ENCODE measurements at places on chromosomes 5 and 9.

DNA sequence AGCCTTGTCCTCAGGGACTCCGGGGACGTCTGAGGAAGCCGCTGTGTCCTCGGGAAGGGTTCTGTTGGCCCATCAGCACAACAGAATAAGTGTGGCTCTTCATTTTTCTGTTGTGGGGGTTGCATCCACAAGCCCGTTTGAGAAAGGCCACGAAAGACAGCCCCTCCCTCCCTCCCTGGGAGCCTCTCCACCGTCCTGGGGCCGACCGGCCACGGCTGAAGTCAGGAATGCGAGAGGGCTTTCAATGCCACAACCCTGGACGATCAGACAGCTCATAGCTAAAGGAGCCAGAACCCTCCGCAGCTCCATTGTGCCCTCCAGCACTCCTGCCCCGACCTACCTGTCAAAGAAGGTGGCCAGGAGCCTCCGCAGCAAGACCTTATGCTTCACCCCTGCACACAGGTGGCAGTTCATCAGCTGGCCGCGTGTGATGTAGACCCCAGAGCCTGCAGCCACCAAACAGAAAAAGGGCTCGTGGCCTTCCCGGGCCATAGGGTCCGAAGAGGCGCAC lies 52.4 kb upstream of the UBAC1 start:
- no peak for DNase-seq

DNA sequence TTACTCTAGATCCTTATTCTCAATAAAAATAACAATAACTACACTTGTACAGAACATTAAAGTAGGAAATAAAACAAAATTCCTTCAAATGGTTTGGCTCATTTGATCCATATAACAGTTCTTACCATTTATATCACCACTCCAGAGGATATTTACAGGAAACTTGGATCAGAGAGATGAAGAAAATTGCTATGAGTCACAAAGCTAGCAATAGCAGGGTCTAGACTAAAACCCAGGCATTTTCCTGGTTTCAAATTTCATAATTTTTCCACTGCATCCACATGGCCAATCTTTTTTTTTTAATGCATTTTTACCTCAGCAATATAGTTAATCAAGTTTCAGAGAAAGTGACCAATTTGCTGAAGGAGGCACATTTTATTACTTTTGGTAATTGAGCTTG lies 299.2 kb downstream of the ELAVL2 start:
- no peak for DNase-seq

DNA sequence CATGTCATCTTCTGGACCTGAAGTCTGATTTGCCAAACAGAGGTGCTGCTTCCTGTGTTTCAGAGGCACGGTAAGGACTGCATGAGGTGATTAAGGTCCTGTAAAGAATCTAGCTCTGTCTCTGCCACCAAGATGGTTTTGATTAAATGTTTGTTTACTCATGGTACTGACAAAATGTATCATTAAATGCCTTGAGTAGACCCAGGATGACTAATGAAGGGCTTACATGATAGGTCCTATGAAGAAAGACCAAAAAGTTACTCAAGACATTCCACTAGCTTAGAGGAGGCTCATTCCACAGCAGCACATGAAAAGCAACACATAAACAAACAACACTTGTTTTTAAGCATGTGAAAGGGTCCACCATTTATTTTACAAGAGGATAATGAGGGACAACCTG lies 100.9 kb downstream of the BOD1 start:
- no peak for DNase-seq

GRCh38 chr9:79193001-79193400 lies 378.8 kb upstream of the TLE4 start:
- DNase-seq = no peak

DNA sequence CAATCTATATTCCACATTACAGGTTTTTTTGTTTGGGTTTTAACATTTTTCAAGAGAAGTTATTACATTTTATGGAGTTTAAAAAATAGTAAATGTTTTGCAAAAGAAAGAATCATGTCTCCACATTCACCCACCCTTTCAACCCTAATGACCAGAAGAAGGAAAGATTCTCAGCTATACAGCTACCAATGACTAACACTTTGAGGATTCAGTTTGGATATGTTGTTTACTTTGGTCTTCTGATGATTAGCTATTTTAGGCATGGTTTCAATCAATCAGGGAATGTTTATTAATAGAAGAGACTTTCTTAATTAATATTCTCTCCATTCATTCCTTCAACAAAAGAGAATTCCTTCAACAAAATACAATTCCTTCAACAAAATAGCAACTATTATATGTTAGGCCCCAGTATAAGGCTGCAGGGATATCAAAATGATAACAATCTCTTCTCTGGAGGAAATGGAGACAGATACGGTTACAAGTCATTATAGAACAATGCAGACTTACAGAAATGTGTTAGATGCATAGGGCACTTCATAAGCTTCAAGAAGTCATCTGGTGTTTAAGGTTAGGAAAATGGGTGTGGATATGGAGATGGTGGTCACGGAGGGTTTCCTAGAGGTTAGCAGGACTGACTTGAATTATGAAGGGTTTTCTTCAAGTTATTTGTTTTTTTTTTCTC lies 9.3 kb upstream of the NR3C1 start:
- DNase-seq = no peak

GRCh38 chr9:95171001-95171400 lies 146.5 kb downstream of the FANCC start:
- no peak for DNase-seq

GRCh38 chr5:6780802-6781391 lies 67.7 kb downstream of the TENT4A start:
- DNase-seq = no peak

DNA sequence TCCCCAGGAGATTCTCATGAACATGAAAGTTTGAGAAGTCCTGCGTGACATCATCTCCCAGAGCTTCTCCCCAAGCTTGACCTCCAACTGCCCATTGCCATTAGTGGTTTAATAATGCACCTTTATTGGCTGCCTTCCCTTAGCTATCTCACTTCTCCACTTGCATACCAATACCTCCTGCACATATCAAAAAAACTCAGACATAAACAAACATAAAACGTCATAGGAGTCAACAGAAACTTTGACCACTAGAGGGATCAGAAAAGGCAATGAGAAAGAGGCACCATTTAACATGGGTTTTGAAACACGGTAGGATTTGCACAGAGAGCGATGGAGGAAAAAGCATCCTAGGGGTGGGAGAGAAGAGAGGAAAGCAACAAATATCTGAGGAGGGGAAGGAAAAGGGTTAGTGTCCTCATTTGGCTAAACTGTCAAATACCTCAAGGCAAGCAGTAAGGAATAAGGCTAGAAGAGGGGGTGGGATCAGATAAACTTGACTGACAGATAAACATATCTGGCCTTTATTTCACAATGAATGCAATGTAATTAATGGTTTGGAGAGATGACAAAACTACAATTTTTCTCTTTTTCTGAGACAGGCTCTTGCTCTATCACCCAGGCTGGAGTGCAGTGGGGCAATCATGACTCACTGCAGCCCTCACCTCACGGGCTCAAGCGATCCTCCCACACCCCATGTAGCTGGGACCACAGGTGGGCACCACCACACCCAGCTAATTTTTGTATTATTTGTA lies 27.0 kb downstream of the GNAQ start:
- no peak for DNase-seq

DNA sequence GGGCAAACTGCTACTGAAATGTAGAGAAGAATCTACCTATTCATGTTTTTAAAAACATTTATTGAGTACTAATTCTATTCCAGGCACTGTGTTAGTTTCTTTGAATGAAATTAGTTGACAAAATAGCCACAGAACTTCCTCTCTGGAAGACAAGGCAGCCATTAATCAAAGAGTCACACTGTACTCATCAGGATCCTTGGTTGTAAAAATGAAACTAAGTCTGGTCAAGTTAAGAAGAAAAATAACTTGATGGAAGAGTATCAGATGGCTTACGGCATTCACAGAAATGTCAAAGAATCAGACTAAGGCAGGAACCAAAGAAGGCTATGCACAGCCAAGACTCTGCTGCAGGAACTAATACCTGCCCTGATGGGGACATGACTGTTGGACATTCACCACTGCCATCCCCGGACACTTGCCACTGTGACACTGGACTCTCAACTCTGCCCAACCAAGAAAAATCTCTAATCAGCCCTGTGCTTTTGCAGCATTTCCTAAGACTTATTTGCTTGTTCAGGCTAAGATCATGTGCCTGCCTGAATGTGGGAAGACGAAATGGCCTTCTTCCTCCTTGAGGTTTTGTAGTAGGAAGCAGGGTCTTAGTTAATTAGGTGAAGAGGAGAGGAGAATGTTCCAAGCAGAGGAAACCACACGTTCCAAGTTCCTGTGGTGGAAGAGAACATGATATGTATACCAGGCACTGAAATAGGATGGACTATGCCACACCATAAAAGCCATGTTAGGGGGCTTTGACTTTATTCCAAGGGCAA lies 23.3 kb upstream of the NDUFB6 start:
- peak; percentile 23 for DNase-seq

DNA sequence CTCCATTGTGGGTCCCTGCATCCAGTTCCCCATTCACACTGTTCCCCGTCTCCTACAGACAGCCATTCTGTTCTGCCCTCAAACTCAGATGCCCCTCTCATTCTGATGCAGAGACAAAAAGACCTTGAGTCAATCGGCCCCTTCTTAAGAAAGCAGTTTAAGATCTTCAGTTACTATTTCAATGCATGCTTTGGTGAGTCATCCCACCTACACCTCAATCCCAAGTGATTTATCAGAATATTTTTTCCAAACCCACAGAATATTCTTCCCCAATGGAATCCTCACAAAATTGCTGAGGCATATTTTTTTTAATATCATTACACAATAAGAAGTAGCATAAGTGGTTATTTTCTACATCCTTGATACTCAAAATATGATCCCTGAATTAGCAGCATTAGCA lies 92.4 kb upstream of the SLC1A1 start:
- no peak for DNase-seq

GRCh38 chr9:121725008-121725775 lies 73.8 kb downstream of the DAB2IP start:
- peak; percentile 86 for DNase-seq

- DNase-seq = no peak
Measured at GRCh38 chr5:10157085-10157669, 92.5 kb downstream of the ATPSCKMT start.

DNA sequence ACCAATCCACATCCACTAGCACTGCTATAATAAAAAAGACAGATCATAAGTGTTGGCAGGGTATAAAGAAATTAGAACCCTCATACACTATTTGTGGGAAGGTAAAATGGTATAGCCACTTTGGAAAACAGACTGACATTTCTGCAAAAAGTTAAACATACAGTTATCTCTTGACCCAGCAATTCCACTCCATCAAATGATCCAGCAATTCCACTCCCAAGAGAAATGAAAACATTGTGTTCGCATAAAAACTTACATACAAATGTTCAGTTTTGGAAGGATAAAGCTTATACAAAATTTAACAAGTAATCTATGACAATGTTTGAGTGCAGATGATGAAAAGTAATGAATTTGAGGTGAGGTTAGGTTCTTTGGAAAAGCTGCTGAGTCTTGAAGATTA lies 2.1 kb downstream of the KIF27 start:
- no peak for DNase-seq

GRCh38 chr9:114313186-114313585 lies 9.7 kb upstream of the ORM1 start:
- DNase-seq = no peak

GRCh38 chr5:40204144-40204543 lies 475.6 kb upstream of the PTGER4 start:
- DNase-seq = no peak

- no peak for DNase-seq
Measured at GRCh38 chr5:84131372-84131771, 253.3 kb downstream of the EDIL3 start.

DNA sequence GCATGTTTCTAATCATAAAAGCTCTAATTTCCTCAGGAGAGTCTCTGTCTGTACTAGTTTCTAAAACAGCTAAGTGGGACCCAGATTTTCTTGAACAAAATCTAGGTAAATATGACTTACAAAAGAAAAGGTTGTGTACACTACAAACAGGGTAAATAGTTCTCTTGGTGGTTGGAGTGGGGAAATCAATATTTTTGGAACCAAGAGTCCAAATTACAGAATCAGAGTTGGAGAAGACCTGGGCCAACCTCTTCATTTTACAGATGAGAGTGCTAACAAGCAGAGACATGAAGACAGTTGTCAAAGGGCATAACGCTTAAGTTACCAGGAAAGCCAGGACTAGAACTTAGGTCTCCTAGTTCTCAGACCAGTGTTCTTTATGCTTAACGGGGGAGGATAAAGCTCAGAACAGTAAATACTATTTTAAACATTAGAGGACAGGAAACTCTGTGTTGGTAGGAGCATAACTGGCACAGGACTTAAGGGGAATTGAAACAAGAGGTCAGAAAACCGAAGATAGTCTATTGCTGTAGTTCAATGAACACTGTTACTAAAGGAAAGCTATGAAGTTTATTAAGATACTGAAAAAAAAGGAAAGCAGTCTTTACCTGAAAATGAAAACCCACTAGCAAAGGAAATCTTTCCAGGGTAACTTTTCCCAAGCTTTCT lies 9.3 kb upstream of the GOLGA1 start:
- DNase-seq = no peak

DNA sequence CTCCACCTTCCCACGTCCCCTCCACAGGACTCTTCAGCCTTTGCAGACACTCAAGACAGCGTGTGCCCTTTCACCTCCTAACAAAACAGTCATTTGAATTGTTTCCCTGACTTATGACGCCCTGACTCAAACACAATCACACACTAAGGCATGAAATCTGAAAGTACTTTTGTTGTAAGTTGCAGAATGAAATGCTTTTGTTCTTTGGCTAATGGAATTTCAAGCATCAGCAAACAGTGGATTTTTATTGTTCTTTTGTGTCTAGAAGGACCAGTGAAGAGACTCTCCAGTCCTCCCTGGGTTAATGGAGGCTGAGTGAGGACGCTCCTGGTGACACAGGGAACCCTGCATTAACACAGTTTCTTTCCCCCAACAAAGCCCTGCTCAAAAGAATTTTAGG lies 380.1 kb downstream of the CTNND2 start:
- no peak for DNase-seq

GRCh38 chr5:142242272-142242671 lies 82.5 kb downstream of the SPRY4 start:
- no peak for DNase-seq

DNA sequence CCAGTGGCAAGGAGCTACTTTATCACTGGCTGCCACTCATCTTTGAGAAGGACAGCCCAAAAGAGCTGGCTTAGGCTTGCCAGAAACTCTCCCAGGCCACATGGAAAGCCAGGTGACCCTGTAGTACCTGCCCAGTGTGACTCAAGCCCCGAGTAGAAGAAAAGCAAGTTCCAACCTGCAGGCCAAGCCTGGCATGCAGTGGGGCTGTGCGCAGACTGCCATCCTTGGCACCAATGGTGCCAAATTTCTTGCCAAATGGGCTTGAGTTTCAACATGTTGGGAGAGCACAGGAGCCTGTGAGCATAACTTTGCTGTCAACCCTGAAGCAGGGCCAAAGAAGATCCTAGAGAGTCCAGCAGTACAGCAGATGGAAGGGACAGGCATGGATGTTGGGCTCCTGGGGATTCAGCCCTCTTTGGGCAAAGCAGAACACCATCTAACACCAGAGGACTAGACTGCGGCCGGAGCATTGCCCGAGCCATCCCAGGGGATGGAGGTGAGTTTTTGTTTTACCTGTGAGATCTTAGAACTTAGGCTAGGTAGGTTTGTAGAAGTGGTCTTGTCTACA lies 27.3 kb upstream of the SHB start:
- DNase-seq = no peak

- DNase-seq = no peak
Measured at GRCh38 chr5:52043543-52043942, 660.3 kb downstream of the ISL1 start.

- no peak for DNase-seq
Measured at GRCh38 chr9:132637801-132638200, 32.0 kb downstream of the DDX31 start.

Data from upper lobe of left lung (tissue), 6 donors.